NCI-H187 (cell line): ENCODE measurements at places on chromosomes 5 and 9.
A peak's percentile ranks its signal among the peaks of the same experiment; 100 is the strongest.

GRCh38 chr5:63022403-63022802, 443.8 kb downstream of the LRRC70 start:
- no peak for DNase-seq

GRCh38 chr5:150674341-150674821, 13.3 kb downstream of the MYOZ3 start:
- DNase-seq = no peak

GRCh38 chr5:94746731-94747124, 128.3 kb downstream of the SLF1 start:
- DNase-seq = no peak

DNA sequence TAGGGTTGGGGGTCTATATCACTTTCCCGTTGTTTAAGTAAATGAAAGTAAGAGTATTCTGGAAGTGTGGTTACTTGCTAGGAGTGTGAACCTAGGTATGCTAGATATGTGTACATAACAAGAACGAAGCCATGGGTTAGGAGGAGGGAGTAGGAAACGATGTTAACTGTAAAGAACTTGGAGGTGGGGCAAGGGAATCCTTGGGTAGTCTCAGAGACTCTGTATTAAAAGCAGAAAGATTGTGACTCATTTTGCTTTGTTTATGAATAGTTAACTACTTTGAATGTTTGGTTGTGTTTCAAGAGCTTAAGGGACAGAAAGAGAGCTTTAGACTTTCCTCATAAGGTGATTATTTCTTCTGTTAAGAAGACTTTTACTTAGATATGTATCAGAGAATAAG, 59.9 kb downstream of the TMEM252 start:
- DNase-seq = no peak

DNA sequence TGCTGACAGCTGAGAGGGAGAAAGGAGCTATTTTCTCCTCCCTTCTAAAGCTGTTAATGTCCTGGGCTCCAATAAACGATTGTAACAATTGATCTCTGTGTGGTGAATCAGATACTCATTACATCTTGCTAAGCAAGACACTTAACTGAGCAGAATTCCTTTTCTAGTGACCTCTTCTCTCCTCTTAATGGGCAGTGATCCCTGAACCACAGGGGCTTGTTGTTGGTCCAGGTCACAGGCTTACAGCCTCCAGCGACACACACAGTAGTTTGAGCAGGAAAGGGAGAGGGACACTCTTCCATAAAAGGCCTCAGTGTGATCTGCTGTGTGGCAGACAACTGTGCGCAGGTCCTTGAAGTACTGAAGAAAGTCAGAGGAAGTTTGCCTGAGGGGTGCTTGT, 58.5 kb upstream of the MYO10 start:
- DNase-seq = no peak

GRCh38 chr5:38551030-38552017, 5.1 kb downstream of the LIFR start:
- DNase-seq = peak; percentile 33

- DNase-seq = no peak
These were observed 132.7 kb downstream of the MPDZ start for GRCh38 chr9:13146840-13147239.

GRCh38 chr5:17992291-17992690, 358.0 kb downstream of the TAF11L14 start:
- DNase-seq = no peak

GRCh38 chr9:96391021-96391765, 7.7 kb upstream of the SLC35D2 start:
- no peak for DNase-seq

- DNase-seq = no peak
These were observed 8.4 kb downstream of the PLPP7 start for GRCh38 chr9:131297903-131298302.

- DNase-seq = no peak
These were observed 21.1 kb downstream of the PDE8B start for GRCh38 chr5:77231471-77232138.

GRCh38 chr5:131303537-131303936, 39.7 kb downstream of the CDC42SE2 start:
- DNase-seq = no peak

DNA sequence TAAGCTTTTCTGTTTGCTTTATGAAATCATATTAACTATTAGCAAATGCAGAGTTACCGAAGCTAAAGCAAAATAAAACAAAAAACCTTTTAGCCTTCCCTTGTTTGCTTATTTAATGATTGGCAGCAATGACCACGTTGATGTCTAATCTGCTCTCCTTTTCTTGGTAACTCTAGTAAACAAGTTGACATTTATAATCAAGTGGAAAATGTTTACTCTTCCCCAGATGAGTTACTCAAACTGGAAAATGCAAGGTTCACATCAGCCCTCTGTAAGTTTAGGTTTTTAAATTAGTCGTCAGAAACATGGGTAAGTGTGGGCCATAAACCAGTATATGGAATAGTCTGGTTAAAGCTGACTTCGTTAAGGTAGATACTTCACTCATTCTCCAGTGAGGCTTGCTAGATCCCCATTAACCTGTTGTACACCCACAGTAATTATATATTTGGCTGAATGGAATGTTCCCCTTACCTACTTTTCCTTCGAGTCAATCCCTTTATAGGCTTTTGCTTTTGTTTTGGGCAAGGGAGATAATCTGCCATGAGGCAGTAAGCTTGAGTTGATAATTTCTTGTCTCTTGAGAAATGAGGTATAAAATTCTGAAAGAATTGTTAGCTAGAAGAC, 100.9 kb downstream of the GDNF start:
- no peak for DNase-seq

DNA sequence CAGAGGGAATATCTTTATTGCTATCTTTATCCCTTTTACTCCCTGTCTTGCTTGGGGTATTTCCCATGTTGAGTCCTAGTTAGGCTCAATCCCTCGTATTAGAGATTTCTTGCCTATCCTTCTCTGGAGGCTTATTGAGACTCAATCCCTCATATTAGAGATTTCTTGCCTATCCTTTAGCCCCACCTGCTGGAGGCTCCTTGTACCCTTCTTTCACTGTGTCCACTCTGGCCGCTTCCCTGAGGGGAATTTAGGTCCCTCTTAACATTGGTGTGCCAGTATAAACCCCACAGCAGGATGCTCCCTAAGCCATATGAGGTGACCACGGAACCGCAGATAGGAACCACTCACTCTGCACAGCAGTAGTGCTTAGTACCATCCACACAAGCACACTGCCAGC, 110.7 kb upstream of the MAMDC2 start:
- DNase-seq = no peak

DNA sequence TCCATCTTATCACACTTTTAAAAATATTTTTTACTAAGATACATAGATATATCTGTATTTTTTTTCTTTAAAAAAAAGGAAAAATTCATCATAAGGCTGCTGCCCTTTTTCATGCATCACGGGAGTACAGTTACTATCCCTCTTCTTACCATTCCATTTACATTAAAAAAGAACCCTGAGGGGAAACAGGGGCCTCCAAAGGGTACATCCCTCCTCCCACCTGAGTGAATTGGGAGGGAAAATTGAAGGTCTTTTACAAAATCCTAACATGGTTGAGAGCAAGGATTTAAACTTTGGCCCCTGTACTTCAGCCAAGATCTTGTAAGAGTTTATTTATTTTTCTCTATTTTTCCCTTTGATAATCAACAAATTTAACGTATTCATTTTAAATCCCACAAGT, 319.2 kb downstream of the MLLT3 start:
- no peak for DNase-seq

DNA sequence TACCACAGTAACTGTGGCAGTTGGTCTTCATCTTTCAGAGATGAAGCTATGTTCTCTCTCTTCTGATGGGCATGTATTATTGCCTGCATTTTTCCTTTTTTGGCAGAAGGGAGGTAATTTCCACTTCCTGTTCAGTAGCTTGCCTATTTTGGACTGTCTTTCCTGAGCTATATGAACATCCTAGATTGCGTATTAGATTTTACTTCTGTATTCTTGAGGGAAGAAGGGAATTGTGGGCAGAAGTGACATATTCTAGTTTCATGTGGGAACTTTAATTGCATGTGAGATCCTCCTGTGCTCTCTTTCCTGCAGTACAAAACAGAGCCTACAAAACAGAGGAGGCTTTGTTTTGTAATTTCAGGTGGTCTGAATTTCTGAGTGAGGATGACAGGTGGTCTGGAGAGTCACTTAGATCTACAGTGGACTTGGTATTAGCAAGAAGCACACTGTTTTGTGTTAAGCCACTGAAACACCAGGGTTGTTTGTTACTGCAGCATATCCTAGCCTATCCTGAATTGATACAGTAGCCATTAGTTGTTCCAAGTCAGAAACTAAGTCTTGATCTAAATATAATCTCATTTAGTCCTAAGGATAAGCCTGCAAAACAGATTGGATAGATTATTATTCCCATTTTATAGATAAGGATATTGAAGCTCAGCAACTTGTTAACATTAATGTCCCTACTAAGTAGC, 68.1 kb downstream of the AOPEP start:
- no peak for DNase-seq

DNA sequence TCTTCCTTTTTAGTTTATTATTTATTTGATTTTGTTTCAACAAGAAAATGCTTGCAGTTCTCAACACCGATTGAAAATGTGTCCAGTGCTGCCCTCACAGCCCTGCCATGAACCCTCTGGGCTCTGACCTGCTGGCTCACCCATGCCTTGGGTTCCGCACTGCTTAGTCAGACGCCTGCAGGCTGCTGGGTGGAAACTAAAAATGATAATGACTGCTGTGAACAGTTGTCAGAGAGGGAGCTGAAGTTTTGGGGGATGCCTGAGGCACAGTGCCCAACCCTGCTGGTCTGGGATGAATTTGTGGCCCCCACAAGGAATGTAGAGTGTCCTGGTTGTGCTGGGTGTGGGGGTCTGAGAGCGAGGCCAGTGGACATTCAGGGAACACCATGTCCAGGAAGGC, 22.2 kb upstream of the CFAP157 start:
- no peak for DNase-seq

DNA sequence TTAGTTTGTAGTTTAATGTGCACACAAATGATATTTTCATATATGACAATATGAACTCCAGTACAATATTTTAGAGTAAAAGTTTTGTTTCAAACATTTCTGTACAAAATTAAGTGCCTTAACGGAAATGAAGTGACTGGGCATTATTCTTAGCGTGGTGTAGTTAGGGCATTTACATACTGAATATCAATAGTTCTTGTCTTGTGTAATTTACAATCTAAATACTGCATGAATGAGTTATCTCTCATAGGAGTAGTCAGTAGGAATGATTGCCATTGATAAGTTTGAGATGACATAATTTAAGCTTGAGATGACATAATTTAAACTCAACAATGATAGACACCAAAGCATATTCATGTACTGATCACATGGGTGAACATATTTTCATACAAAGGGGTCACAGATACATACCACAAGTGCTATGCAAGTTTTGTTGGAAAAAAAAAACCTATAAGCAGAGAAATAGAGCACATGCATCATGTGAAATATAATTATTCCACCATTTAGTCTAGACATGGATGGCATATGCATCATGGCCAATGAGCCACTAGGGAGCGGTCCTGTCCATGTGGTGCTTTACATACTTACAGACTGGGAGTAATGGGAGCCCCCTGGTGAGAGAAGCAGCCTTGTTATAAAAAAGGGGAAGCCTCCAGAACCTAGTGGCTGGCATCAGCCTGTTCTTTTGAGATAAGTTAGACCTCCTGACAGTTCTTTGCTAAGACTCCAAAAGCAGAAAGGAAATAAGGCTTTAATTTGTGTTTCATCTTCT, 1523.9 kb downstream of the MAT2B start:
- no peak for DNase-seq

- DNase-seq = no peak
These were observed 59.9 kb upstream of the BOD1 start for GRCh38 chr5:173676375-173676774.

- DNase-seq = no peak
These were observed 333.8 kb upstream of the CTNND2 start for GRCh38 chr5:12237837-12238575.

GRCh38 chr5:152379331-152379730, 25.7 kb downstream of the NMUR2 start:
- DNase-seq = no peak
